NCI-H1417 (cell line): ENCODE measurements at places on chromosomes 1 and 21.

DNA sequence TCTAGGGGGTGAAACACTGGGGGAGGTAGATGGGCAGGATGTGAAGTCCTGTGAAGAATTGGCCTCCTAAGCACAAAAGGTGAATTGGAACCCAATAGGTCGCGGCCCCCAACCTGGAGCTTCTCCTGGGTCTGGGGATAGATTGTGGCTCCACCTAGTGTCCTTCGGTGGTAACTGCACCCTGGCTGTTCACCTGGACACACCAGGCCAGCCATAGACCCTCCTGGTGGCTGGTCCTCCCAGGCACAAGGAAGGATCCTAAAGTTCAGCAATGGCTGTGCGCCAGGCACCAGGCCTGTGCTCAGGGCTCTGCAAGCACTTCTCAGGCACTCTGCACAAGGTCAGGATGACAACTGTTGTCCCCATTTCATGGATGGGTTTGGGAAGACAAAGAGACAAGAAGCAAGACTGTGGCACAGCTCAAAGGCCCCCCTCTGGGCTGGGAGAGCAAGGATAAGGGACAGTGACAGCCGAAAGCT is 13.5 kb downstream of the ESPN start:
- DNase-seq = peak; percentile 63

DNA sequence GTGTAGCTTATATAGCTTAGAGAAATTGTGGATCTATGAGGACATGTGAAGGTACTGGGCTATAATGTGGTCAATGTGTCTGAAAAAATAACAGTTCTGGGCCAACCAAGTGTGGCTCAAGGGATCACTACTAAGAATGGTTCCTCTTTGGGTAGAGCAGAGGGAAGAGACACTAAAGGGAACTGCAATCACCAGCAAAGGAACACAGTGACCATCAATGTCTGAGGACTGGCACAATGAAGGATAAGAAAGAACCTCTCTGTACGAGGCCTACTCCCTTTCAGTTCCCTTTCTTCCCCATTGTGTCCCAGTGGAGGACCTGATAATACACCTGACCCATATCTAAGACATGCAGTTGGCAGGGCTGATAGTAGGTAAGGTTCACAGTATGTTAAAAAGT is 89.9 kb upstream of the JAK1 start:
- DNase-seq = no peak

DNA sequence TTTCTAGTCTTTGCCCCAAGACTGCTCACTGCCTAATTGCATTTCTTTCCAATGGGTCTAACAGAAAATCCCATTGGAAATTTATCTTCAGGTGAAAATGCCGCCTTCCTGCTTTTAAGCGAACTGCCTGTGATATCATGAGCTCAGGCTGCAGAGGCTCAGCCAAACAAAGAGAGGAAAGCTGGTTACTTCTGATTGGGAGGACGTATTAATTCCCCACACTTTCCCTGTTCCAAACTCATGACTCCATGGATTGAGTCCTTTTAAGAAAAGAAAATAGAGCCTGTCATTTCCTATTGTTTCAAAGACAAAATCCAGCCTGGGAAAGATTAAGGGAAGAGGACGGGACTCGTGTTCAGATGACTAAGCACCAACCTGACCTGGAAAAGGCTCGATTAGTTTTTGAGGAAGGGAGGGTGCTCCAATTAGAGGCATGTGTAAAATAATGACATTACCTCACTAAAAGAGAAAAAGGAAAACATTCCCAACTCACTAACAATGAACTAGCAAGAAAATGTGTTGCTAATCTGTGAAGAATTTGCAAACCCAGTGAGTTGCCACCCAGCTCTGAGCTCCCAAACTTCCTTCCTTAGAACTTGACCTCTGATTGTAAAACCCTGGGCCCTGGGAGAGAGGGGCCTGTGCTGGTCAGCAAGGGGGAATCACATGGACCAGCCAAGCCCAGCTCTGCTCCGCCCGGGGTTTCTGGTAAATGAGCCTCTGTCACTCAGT is 61.2 kb downstream of the TCP10L start:
- no peak for DNase-seq

GRCh38 chr1:26711777-26712176 is 16.0 kb downstream of the ARID1A start:
- no peak for DNase-seq

GRCh38 chr21:41169258-41169576 is 1.3 kb downstream of the BACE2 start:
- no peak for DNase-seq

- no peak for DNase-seq
Measured at GRCh38 chr1:179969962-179970361, 15.4 kb downstream of the CEP350 start.

GRCh38 chr1:86993269-86993985 is 79.0 kb downstream of the HS2ST1 start:
- no peak for DNase-seq

GRCh38 chr1:225768662-225769426 is 8.8 kb upstream of the SRP9 start:
- DNase-seq = no peak

- DNase-seq = no peak
Measured at GRCh38 chr1:3020263-3020909, 881 bp upstream of the ACTRT2 start.
